ENCODE measurements at places on chromosomes 6 and 20.

DNA sequence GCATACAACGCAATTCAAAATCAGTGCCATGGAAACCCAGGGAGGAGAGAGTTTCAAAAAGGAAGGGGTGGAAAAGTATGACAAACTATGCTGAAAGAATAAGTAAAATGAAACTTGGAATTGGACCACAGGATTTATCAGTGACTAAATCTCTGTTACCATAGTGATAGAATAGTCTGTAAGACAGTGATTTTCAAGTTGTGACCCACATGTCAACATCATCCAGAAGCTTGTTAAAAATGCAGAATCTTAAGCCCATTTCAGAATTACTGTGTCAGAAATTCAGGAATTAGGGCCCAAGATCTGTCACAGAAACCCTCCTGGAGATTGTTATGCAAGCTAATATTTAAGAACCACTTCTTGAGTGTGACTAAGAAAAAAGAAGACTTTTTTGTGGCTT lies 417.7 kb upstream of the JAG1 start:
- DNase-seq = no peak

GRCh38 chr20:20051767-20052073 lies 546 bp downstream of the CRNKL1 start:
- DNase-seq = no peak

GRCh38 chr6:139376017-139376330 lies 1.5 kb upstream of the CITED2 start:
- DNase-seq = no peak

GRCh38 chr20:39623584-39624234 lies 661.6 kb downstream of the DHX35 start:
- no peak for DNase-seq

GRCh38 chr6:37116326-37116725 lies 53.6 kb upstream of the PIM1 start:
- DNase-seq = no peak

DNA sequence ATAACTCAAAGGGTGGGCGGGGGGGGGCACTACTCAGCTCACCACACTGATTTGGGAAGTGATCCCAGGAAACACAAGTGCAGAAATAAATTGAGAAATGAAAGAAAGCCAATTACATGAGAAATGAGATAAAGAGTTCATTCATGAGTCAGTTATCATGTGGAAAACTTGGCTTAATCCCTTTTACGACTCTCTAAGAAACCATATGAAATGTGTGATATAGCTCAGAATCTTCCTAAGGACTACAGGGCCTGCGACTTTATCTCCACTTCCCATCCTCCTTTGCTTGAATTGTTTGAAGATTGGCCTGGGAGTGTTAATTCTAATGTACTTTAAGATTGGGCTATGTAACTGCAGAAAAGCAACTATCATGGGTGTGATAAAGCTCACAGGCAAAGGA lies 3.6 kb upstream of the BTN2A2 start:
- no peak for DNase-seq

- no peak for DNase-seq
Measured at GRCh38 chr20:20411402-20411801, 43.5 kb downstream of the INSM1 start.
